ENCODE measurements at places on chromosomes 2 and 18. TPM values are rescaled to one million over a fixed set of nuclear protein-coding genes. Genes with fewer than 3 reads are reported as not detected.

The CTNNA2 gene
- total RNA-seq = not detected

The SCN7A gene
- 97.1 TPM for total RNA-seq

- no peaks in the 10 kb centered on the region for H3K27me3 ChIP-seq
- no peak overlapping the region for H3K4me3 ChIP-seq
- no peaks in the 10 kb centered on the region for H3K4me1 ChIP-seq
Measured at GRCh38 chr2:141728886-141729285, 401.9 kb downstream of the LRP1B start.

DNA sequence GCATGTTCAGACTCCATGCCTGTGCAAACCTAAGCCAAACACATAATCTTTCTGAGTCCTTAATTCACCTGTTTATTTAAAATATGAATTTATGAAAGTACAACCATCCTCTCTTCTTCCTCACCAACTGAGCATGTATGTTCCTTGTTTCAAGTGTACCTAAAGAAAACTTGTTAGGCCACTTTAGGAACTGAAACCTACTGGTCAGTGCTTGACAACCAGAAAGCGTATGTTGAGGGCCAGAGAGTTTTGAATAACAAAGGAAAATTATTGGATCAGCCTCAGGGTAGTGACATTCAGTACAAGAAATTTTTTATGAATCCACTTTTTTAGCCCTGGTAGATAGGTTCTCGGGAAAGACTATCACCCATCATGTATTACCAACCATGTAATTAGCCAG, 847.6 kb upstream of the CELF4 start:
- no peaks in the 10 kb centered on the region for H3K36me3 ChIP-seq
- no peak overlapping the region for H3K4me3 ChIP-seq

DNA sequence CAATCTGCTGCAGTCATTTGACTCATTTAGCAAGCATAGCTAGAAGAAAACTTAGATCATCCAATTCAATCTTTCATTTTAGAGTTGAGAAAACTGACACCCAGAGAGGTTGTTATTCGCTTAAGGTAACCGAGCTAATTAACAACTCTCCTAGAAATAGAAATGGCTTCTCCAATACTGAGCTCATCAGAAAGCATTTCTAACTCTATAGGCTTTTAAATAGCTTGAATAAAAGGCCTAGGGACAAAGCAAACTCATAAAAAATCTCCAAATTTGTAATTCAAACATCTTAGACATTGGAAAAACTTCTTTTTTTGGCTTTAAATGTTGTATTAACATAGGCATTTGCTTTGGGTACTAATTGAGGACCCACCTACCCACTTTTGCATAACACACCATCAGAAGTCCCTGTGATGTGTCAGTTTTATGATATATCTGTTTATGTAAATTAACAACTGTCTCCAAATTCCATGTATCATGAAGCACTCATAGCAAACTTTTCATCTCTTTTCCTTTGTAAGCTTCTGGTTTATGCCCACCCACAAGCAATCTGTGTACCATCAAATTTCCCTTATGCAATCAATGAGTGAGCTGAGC, 343.9 kb upstream of the CHST9 start:
- no peak for DNase-seq
- no peak overlapping the region for H3K27ac ChIP-seq
- no peaks in the 10 kb centered on the region for H3K27me3 ChIP-seq
- H3K36me3 ChIP-seq = no peaks in the 10 kb centered on the region
- H3K4me3 ChIP-seq = no peak overlapping the region
- no peaks in the 10 kb centered on the region for H3K4me1 ChIP-seq

DNA sequence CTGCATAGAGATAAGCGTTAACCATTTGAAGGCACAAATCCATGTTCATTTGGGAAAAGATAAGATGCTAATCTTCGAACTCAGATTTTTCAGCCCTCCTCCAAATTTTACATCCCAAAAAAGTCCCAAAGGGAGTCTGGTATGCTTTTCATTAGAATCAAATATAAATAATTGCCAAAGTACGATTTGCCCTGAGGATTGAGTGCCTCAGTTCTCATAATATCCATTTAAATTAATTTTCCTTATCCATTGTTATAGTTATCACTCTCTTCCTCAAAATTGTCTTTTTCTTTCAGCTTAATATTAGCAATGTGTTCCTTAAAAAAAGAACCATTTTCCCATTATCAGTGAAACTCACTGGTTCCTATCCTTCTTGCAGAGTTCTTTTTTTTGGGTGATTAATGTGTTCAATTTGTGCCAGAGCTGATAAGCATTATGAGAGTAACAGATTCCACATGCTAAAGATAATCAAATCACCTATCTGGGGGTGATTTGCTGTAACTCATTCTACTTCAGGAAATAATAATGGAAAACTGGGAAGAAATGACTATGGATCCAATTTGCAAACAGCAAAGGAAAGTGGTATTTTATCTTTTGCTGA, 686 bp downstream of the HNMT start:
- H3K36me3 ChIP-seq = no peaks in the 10 kb centered on the region
- no peaks in the 10 kb centered on the region for H3K27me3 ChIP-seq
- H3K4me1 ChIP-seq = peaks cover 23% of the 10 kb centered on the region
- no peak for DNase-seq
- peak overlapping the region; percentile 60 for H3K4me3 ChIP-seq

- DNase-seq = no peak
- H3K4me3 ChIP-seq = no peak overlapping the region
- H3K36me3 ChIP-seq = no peaks in the 10 kb centered on the region
- no peak overlapping the region for H3K27ac ChIP-seq
- no peaks in the 10 kb centered on the region for H3K4me1 ChIP-seq
- H3K27me3 ChIP-seq = no peaks in the 10 kb centered on the region
Measured at GRCh38 chr2:169265591-169265990, 96.7 kb downstream of the LRP2 start.

GRCh38 chr2:77521931-77522470, at the start of gene LRRTM4:
LRRTM4 (minus strand) TSS chr2:77522376.
- H3K4me3 ChIP-seq = no peak within 1 kb of the TSS
- no peaks in the 10 kb centered on the region for H3K4me1 ChIP-seq
- no peaks in the 10 kb centered on the region for H3K36me3 ChIP-seq
- H3K27me3 ChIP-seq = no peaks in the 10 kb centered on the region
- no peak within 1 kb of the TSS for H3K27ac ChIP-seq
- DNase-seq = no peak
